ENCODE measurements at places on chromosomes 7 and 10.

- DNase-seq, result no peak
Observed at GRCh38 chr10:126734015-126734414, 63.5 kb upstream of the C10orf90 start.

- no peak for DNase-seq
Observed at GRCh38 chr7:52498366-52498765, 537.1 kb upstream of the POM121L12 start.

GRCh38 chr10:118723466-118723865 is 31.3 kb downstream of the CACUL1 start:
- DNase-seq, result no peak

GRCh38 chr7:98729121-98729520 is 112.0 kb downstream of the NPTX2 start:
- DNase-seq, result no peak

DNA sequence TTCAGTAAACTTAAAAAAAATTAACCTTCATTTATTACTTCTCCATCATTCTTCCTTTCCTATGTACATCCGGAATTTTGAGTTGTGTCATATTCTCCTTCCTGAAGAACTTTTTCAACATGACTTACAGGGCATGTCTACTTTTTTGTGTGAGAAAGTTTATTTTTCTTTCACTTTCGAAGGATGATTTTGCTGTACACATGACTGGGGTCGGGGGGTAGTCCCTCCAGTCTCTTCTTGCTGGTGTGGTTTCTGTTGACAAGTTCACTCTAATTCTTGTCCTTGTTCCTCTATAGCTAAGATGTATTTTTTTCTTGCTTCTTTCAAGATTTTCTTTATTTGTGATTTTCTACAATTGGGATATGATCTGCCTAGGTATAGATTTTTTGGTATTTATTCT is 55.8 kb downstream of the INPP5A start:
- DNase-seq, result peak; percentile 20

GRCh38 chr7:52920977-52921376 is 114.5 kb upstream of the POM121L12 start:
- DNase-seq, result no peak

DNA sequence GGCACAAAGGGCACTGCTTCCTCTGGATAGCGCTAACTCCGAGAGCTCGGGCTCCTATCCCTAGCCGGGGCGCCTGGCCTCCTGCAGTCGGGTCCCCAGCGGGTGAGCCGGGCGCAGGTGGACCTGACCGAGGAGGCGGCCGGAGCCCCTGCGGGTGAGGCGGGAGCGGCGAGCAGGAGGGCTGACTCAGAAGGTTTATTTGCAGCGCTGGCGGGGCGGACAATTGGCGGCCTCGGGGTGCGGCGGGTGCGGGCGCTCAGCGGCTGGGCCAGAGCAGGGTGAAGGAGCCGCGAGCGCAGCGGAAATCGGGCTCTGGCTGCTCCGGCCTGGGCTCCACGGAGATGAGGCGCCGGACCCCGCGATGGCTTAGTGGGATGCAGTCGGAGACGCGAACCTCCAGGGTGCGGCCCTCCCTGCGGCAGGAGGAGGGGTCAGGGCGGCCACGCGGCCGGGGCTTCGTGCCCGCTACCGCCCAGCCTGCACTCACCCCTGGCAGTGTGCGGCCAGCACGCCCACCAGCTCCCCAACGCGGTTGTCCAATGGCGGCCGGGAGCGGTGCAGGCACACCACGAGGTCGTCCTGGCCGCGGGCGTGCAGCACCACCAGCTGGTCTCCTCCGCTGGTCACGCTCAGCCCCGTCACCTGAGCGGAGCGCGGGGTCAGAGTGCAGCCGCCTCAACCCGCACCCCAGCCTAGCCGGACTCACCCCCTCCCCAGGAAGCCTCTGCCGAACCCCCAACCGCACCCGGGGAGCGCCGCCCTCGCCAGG is 16.1 kb downstream of the MYO1G start:
- no peak for DNase-seq

DNA sequence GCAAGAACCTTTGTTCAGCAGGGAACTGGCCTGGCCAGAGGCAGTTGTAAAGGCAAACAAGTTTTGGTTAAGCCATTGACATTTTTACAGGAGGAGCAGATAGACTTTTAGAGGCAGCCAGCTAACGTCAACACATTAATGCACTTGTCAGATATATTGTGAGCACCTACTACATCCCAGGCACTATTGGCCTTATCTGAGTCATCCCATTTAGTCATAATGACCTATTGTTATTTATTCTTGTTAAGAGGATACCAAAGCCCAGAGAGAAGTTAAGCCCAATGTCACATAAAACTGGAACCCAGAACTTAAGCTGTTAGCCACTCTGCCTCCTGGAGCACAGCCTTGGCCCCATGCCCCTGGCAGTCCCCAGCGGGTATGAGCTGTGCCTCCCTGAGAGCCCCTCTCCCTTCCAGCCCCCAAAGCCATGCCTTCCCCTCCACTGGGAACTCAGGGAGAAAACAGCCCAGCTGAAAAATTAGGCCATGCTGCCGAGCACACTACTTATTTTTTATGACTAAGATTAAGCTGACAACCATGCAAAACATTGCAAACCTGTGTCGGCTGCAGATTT is 32.7 kb upstream of the TRIM8 start:
- DNase-seq, result no peak

GRCh38 chr10:22505911-22506685 is 160.8 kb downstream of the SPAG6 start:
- DNase-seq, result peak; percentile 54

DNA sequence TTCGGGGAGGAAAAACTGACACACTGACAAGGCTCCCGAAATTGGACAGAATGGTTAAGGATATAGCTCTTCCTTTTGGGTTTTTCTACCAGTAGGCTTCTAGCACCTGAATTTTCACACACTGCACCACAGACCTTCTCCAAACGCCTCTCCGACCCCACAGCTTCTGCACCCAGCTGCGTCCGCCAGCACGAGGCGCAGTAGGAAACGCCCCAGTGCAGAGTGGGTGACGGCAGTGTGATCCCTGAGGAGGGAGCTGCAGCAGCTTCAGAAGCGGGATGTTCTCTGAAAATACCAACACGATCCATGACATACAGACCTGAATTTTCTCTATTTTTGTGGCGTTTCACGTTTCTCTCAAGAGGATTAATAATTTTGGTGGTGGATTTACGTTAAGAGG is 25.9 kb downstream of the HSPB1 start:
- no peak for DNase-seq

DNA sequence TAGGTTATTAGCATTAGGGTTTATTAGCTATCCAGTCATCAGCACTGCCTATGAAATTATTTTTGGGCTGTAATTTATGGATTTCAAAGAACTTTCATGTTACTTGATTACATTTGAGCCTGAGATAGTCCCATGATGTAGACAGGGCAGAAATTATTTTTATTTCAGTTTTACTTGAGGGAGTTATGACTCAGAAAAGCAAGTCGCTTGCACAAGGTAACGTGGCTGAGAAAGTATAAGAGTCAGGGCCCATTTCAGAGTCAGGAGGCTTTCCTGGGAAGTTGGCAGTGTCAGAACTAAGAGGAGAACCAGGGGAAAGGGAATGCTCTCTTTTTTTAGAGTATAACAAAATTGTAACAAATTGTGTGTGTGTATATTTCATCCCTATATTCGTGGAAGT is 16.5 kb downstream of the GATA3 start:
- DNase-seq, result no peak

DNA sequence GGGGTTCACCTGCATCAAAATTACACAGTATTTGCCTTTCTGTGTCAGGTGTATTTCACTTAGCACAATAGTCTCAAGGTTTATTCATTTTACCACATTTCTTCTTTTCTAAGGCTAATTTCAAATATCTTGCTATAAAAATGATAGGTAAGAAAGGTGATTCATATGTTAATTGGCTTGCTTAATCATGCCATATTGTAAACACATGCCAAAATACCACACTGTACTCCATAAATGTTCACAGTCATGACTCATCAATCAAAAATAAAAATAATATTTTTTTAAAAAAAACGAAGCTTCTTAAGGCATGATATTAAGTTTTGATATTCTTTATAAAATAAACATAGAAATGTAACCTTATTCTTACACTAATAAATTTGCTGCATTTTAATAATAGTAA is 947.1 kb downstream of the GRM8 start:
- no peak for DNase-seq

DNA sequence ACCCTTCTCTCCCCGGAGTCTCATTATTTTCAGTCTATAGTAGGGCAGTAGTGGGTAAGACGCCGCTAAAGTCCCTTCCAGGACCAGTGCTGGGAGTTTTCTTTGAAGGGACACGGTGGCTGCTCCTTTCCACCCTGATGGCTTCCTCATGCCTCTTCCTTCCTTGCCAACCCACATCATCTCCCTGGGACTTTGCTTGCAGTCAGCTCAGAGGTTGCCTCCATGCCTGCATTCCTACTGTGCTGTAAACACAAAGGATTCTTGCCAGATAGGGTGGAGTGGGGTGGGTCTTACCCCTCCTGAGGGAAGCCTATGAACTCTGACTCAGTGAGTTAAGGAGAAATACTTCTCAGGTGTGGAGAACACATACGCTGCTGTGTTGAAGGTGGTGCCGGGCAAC is 59.9 kb upstream of the IGFBP3 start:
- no peak for DNase-seq

DNA sequence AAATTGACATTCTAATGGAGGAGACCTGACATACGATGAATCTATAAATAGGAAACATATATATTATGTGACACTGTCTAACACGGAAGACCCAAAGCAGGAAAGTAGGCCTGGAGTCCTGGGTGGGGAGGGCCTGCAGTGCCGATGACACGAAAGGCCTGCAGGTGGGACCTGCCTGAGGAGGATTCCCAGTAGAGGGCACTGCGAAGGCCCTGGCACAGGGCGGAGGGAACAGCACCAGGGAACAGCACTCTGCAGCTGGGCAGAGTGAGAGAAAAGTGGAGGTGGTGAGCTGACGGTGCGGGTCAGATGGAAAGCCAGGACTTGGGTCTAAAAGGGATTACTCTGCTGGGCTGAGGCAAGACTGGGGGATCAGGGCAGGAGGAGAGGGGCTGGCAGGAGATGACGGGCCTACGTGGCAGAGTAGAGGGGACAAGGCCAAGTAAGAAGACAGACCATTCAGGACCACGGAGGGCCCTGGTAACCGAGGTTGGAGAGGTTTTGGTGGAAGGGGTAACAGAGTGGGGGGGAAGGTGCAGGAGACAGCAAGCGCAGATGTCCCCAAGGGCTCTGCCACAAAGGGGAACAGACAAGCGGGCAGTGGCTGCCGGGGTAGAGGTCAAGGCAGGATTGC is 8.1 kb downstream of the ZNF746 start:
- DNase-seq, result no peak

GRCh38 chr10:18202680-18203460 is 62.6 kb downstream of the CACNB2 start:
- no peak for DNase-seq

GRCh38 chr10:71605263-71605962 is 114.2 kb downstream of the C10orf105 start:
- no peak for DNase-seq

DNA sequence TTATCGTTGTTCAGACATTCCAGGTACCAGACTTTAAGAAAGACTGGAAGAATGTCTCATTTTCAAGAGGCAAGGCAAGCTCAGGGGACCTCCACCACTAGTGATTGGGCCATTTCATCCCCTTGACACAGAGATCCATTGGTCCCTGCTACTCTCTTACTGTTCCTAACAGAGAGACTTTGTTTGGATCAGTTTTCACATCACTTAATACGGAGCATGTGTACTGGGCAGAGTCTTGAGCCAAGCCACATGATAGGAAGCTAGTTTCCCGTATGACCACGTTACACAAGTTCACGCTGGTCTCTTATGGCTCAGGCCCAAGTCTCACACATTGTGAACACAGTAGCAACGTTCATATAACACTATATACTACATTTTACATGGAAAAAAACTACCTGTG is 269.9 kb downstream of the BAMBI start:
- no peak for DNase-seq

All from T-helper 2 cell (primary cell).